Stimulated activated naive CD8-positive, alpha-beta T cell treated with anti-CD3 and anti-CD28 coated beads, Interleukin-15, Interleukin-2, amounts not matched to agents 100 U/mL and 50 U/mL, for 24 hours (primary cell): ENCODE measurements at places on chromosomes 6 and 20.

- no peak for DNase-seq
Measured at GRCh38 chr6:45951321-45952167, 64.1 kb downstream of the CLIC5 start.

- no peak for DNase-seq
Measured at GRCh38 chr6:89596056-89596455, 42.5 kb downstream of the LYRM2 start.

GRCh38 chr6:138267971-138268895 is 49.9 kb upstream of the PBOV1 start:
- DNase-seq: no peak

GRCh38 chr6:146548898-146549374 is 5.3 kb downstream of the RAB32 start:
- no peak for DNase-seq

GRCh38 chr6:141562186-141562811 is 570.4 kb upstream of the GJE1 start:
- DNase-seq: peak; percentile 18

- DNase-seq: no peak
Measured at GRCh38 chr6:30554962-30555815, 1.1 kb downstream of the GNL1 start.

GRCh38 chr20:62772619-62772989 is 23.7 kb upstream of the MRGBP start:
- no peak for DNase-seq

- no peak for DNase-seq
Measured at GRCh38 chr6:124356811-124357210, 553.1 kb downstream of the NKAIN2 start.

GRCh38 chr6:39048481-39049399 is at the start of gene GLP1R:
Gene GLP1R (plus strand): TSS chr6:39048781. CDS start chr6:39048841, 60 bp downstream.
- peak; percentile 54 for DNase-seq

- DNase-seq: no peak
Measured at GRCh38 chr6:72861059-72861458, 239.2 kb downstream of the KCNQ5 start.

- DNase-seq: no peak
Measured at GRCh38 chr6:25417046-25417605, 138.0 kb downstream of the CARMIL1 start.

- DNase-seq: no peak
Measured at GRCh38 chr20:10805764-10806163, 132.0 kb upstream of the JAG1 start.

DNA sequence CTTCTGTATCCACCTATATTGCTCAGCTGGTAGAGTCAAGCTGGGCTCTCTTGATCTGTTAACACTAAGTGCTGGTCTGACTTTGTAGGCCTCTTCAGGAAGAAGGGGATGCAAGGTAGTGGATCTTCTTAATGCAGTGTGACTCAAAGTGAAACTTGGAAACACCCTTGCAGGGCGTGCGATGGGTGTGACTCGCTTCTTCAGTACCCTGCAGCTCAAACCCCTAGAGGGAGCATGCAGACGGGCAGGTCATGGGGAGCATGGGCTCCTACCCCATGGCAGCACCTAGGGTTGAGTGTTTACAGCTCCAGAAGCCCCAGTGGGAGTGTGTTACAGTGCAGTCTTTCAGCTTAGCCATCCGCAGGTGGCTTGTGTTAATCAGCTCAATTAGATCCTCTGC is 757 bp upstream of the SAMD3 start:
- DNase-seq: peak; percentile 63

DNA sequence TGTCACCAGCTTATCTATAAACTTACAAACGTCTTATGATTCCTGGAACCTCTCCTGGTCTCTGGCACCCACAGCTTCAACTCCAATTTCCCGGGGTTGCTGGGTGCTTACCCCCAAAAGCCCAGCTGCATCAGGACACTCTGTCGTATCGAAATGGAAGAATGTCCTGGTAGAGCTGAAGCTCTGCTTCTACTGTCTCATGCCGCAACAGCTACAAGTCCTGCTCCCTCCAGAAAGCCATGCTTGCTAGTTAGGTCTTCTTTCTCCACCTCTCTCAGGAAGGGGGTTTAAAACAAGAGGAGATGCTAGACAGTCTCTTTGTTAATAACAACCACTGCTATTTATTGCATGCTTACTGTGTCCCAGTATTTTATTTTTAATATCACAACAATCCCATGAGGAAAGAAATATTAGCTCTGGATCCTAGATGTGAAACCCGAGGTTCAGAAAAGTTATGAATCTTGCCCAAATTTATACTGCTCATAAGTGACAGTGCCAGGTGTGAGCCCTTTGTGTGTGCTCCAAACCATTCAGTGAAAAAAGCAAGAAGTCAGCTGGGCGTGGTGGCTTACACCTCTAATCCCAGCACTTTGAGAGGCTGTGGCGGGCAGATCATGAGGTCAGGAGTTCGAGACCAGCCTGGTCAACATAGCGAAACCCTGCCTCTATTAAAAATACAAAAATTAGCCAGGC is 82.3 kb upstream of the GCM1 start:
- no peak for DNase-seq

- no peak for DNase-seq
Measured at GRCh38 chr6:2611092-2611491, 139.6 kb downstream of the MYLK4 start.

- DNase-seq: no peak
Measured at GRCh38 chr6:156876302-156876701, 99.1 kb downstream of the ARID1B start.

DNA sequence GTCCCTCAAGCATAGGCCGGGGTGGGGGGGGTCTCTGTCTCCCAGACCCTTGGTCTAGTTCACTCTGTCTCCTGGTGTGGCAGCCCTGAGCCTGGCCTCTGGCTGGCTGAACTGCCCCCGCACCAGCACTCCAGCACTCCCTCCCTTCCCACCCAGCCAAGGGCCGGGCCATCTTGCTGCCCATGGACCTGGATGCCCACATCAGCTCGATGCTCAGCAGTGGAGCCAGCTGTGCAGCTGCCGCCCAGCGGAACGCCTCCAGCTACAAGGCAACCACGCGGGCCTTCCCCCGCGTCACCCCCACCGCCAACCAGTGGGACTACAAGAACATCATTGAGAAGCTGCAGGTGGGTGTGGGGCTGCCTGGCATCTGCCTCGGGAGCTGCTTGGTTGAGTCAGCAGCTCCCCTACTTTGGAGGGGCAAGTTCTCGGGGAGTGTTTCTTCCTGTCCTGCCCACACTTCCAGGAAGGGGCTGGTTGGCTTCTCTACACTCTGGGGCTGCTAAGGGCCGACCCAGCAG is 28.4 kb downstream of the UQCC2 start:
- DNase-seq: peak; percentile 37

- no peak for DNase-seq
Measured at GRCh38 chr6:7819431-7820015, 91.1 kb downstream of the TXNDC5 start.

- no peak for DNase-seq
Measured at GRCh38 chr6:113411011-113411410, 446.1 kb upstream of the MARCKS start.

- DNase-seq: no peak
Measured at GRCh38 chr6:41043151-41043550, 884 bp downstream of the TSPO2 start.

DNA sequence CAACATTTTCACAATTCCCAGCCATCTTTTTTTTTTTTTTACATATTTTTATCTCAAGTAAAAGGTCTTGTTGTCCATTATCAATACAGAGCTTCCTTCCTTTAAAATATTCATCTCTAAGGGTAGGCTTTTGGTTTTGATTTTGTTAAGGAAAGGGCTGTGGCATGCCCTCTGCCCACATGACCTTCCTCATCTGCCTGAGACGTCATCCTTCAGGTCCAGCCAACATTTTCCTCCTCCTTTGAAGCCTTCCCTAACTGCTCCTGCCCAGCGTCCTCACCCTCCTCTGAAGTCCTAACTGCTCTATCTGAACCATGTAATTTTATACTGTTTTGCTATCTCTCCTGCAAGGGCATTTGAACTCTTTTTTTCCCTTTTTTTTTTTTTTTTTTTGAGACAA is 73.9 kb upstream of the TGM3 start:
- DNase-seq: no peak

DNA sequence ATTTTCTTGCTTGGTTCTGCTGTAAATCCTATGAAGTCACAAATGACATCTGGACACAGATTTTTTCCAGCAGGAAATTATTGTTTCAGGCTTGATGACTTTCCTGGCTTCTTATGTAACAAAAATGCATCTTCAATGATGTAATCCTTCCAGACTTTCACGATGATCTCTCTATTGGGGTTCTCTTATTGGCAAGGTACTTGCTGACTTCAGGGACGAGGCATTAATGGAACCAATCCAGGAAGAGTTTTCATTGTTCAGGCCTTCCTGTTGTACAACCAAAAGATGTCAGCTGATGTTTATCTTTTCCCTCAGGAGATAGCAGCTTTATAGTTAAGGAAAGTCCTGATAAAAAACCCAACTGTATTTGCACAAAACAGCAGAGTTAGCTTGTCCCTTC is 118.5 kb upstream of the MMS22L start:
- DNase-seq: no peak

GRCh38 chr20:50582591-50583234 is 72.5 kb downstream of the PTPN1 start:
- DNase-seq: no peak

DNA sequence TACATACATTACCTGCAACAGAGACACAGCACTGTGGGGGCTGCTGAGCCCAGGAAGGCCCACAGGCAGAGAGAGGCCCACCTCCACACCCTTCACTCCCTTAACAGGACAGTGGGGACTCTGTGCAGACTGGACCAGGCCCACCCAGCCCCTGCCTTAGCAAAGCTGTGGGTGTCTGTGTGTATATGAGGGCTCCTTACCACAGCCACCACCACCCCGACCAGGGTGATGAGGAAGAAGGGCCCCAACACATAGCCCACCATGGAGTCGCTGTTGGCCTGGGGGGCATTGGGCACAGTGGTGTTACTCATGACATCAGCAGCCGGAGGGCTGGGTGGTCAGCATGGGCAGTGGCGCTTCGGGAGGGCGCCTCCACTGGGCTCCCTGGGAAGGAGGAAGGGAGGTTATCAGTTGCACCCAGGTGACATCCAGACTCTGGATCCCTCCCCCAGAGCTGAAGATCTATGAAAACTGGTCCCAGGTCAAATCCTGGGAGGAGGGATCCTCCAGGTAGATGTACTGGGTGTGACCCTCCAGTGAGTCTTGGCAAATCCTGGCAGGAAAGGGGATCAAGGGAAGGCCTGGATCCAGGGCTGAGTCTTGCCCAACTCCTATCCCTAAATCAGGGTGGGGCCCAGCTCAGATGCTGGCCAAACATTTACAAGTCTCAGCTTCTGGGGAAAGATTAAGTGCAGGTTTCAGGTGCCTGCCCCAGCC is 1.2 kb downstream of the SMIM29 start:
- DNase-seq: no peak

DNA sequence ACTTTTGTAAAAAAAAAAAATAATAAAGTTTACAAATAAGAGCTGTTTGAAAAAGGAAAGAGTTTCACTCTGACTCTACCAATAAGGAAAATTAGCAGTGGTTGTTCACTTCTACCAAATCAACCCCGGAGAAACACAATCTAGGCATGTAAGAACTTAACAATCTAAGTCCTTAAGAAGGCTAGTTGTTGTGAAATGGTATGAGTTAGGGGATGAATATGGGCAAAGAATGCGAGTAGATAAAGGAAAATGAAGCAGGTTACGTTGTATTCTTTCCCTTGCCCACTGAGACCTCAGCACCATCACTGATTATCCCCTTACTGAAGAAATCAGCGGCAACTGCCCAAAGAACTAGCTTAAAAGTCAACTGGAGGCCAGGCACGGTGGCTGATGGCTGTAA is 15.4 kb downstream of the MOCS1 start:
- no peak for DNase-seq

DNA sequence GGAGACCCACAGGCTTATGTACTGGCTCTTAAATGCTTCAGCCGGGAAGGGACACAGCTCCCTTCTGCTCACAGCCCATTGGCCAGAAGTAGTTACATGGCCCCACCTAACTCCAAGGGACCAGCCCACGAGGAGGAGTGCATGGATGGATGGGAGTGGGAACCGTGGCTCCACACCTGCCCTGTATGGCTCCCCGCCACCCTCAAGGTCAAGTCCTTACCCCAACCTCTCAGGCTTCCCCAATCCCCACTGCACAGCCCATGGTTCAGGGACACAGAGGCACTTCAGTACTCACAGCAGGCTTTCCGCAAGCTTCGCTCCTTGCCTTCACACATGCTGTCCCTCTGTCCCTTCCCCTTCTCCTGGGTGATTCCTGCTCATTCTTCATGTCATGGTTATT is 137.9 kb upstream of the KCNG1 start:
- DNase-seq: no peak

DNA sequence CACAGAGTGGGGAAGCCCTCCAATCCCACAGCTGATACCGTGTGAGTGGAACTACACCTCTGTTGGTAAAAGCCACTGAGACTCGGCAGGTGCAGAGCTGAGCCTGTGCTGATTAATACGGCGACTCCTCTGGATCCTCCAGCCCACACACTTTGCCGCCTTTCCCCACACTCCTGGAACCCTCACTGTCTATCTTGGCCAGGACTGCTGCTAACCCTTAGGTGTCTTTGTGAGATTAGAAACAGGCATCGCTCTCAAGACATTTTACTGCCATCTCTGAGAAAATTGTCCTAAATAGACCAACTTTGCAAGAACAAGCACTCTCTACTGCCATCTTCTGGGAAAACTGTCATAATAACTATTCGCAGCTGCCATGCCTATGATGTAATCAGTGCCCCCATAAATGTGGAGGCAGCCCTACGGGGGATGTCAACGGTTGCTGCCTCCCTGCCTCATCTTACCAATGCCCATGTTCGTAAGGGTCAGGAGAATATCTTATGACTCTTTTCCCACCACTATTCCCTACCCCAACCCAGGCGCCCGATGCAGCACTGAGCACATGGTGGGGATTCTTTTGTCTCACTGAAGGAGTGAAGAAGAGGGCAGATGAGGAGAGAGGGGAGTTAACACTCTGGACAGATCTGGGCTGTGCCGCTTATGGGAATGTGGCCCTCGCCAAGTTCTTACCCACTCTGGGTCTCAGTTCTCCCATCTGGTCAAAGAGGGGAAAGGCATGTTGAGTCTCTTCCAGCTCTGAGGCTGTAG is 26.1 kb upstream of the KCNB1 start:
- DNase-seq: no peak

DNA sequence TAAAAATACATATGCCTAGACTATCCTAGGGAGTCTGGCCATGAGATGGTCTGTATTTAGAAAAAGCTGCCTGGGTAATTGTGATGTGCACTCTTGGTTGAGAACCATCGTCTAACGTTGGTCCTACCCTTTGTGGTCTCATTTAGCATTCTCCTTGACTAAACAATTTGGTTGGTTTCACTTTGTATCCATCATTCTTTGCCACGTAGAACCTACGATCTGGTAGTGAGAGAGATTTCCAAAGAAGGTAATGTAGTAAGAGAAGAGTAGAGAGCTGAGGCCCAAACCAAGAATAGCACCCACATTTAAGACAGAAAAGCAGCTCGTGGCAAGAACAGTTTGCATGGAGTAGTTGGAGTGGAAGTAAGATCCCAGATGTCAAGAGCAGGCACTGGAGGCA is 219.8 kb downstream of the TMEM200A start:
- DNase-seq: no peak
